ENCODE measurements at places on chromosomes 2 and 18. TPM values are rescaled to one million over a fixed set of nuclear protein-coding genes. Genes with fewer than 3 reads are reported as not detected.

Gene LOXHD1
- not detected for total RNA-seq

Gene PRSS56
- not detected for total RNA-seq

Gene METTL5
- 19.9 TPM for total RNA-seq

Gene STPG4
- not detected for total RNA-seq

DNA sequence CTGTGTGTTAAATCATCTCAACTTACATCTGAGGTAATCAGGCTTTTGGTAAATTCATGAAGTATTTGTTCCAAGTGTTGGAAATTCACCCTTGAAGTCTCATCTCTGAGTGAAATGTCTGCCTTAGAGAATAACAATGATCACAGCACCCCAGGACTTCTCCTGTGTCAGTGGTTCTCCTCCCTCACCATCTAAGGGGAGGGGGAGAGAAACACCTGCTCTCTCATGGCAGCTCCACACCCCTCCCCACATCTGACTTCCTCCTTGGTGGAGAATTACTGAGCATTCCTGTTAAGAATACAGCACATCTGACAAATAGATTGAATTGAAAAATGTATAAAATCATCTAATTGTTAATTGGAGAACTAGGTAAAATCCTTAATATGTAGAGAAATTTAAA lies 532.1 kb downstream of the RNF144A start:
- no peaks in the 10 kb centered on the region for H3K4me1 ChIP-seq
- no peaks in the 10 kb centered on the region for H3K27me3 ChIP-seq
- no peak overlapping the region for H3K4me3 ChIP-seq
- DNase-seq = no peak
- no peaks in the 10 kb centered on the region for H3K36me3 ChIP-seq
- H3K27ac ChIP-seq = no peak overlapping the region

- DNase-seq = no peak
- no peaks in the 10 kb centered on the region for H3K4me1 ChIP-seq
- H3K27ac ChIP-seq = no peak overlapping the region
- no peaks in the 10 kb centered on the region for H3K27me3 ChIP-seq
- H3K36me3 ChIP-seq = no peaks in the 10 kb centered on the region
- H3K4me3 ChIP-seq = no peak overlapping the region
Observed at GRCh38 chr2:182415771-182416170, 11.1 kb downstream of the PDE1A start.

DNA sequence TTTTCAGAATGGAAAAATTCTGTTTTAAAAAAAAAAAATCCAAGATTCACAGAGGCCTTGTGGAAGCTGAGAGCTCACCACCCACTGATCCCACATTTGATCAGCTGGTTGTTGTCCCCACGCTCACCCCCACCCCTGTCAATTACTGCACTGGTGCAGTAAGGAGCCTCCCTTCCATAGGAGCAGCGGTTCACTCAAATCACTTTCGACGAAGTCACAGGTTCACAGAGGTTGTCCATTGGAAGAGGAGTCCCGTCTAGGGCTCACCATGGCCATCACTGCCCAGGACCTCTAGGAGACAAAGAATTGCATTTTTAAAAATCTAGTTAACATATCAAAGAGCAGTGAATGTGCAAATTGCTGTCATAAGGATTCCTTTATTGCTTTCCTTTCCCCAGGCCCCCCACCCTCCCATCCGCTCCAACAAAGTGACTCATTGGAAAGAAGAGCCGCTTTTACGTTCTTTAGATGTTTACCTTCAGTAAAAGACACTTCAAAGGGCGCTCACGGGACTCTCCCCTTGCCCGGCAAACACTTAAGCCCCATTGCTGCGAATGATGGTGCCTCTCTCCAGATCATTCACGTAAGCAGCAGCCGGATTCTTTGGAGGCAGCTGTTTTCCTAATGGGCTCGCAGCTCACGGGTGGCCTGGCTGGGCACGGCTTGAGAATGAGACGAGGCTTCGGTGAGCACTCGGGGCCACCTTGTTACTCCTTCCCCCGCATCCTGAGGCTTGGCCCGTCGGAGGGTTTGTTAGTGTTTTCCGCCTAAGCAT lies 165.5 kb upstream of the SALL3 start:
- no peaks in the 10 kb centered on the region for H3K36me3 ChIP-seq
- no peak overlapping the region for H3K27ac ChIP-seq
- H3K4me1 ChIP-seq = no peaks in the 10 kb centered on the region
- H3K4me3 ChIP-seq = no peak overlapping the region
- no peaks in the 10 kb centered on the region for H3K27me3 ChIP-seq
- DNase-seq = no peak

GRCh38 chr2:126817172-126817571 lies 81.5 kb upstream of the TEX51 start:
- H3K27ac ChIP-seq = no peak overlapping the region
- H3K4me1 ChIP-seq = no peaks in the 10 kb centered on the region
- no peaks in the 10 kb centered on the region for H3K27me3 ChIP-seq
- no peak for DNase-seq

GRCh38 chr2:148701039-148701438 lies 56.5 kb downstream of the EPC2 start:
- H3K4me3 ChIP-seq = no peak overlapping the region
- no peaks in the 10 kb centered on the region for H3K4me1 ChIP-seq
- no peaks in the 10 kb centered on the region for H3K27me3 ChIP-seq
- no peak overlapping the region for H3K27ac ChIP-seq
- no peaks in the 10 kb centered on the region for H3K36me3 ChIP-seq

- no peaks in the 10 kb centered on the region for H3K27me3 ChIP-seq
- no peaks in the 10 kb centered on the region for H3K4me1 ChIP-seq
- no peaks in the 10 kb centered on the region for H3K36me3 ChIP-seq
- H3K4me3 ChIP-seq = no peak overlapping the region
- no peak overlapping the region for H3K27ac ChIP-seq
Observed at GRCh38 chr2:158932131-158932645, 36.3 kb upstream of the TANC1 start.

GRCh38 chr2:215973954-215974699 lies 39.2 kb downstream of the MREG start:
- H3K4me3 ChIP-seq = no peak overlapping the region
- H3K27ac ChIP-seq = no peak overlapping the region
- no peaks in the 10 kb centered on the region for H3K36me3 ChIP-seq
- no peaks in the 10 kb centered on the region for H3K27me3 ChIP-seq
- H3K4me1 ChIP-seq = no peaks in the 10 kb centered on the region

DNA sequence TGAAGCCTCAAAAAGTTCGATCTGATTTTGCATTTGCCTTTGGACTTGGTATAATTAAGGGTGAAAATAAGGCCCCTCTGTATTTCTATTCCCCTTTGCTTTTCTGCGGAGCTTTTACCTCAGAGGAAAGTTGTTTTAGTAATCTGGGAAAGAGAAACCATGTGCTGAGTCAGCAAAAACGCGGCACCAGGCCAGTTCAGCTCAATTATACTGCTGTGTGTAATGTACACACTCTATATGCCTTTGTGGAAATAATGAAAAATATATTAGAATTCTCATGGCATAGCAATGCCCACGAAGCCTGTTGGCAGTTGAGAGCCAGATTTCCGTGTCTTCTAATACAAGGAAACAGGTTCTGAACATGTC lies 161.9 kb upstream of the SIX2 start:
- H3K4me3 ChIP-seq = no peak overlapping the region
- no peak for DNase-seq
- no peaks in the 10 kb centered on the region for H3K27me3 ChIP-seq
- no peak overlapping the region for H3K27ac ChIP-seq
- H3K36me3 ChIP-seq = no peaks in the 10 kb centered on the region

DNA sequence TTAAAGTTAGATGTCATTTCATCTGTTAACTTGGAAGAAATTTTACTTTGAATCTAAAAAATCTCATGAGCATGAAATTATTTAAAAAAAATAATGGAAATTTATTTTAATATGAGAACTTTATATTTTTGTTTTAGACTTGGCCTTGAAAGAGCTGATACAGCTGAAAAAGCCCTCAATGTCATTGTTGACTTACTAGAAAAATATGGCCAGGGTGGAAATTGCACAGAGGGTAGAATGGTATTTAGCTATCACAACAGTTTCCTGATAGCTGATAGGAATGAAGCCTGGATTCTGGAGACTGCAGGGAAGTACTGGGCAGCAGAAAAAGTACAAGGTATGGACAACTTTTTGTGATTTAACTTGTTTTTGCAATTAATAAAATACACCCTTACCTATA lies 5.3 kb downstream of the SCRN3 start:
- H3K36me3 ChIP-seq = no peaks in the 10 kb centered on the region
- no peak overlapping the region for H3K27ac ChIP-seq
- H3K4me3 ChIP-seq = no peak overlapping the region
- H3K4me1 ChIP-seq = peaks cover 6% of the 10 kb centered on the region

DNA sequence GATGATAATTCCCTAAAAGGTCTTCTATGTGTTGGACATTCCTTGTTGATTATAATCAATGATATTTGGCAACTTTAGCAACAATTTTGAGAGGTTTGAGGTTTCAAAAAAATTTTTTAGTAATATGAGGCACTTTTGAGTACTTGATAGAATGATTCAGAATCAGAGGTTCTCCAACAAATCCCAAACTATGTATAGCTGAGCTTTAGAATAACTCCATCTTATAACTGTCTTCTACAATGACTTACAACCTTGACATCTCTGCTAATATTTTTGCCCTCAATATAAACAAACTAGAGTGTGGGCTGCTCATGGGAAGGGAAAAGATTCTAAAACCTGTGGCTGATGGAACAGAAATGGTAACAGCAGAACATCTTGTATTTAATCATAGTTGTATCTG lies 21.5 kb upstream of the SERPINB7 start:
- H3K4me1 ChIP-seq = no peaks in the 10 kb centered on the region
- no peak overlapping the region for H3K4me3 ChIP-seq
- H3K27ac ChIP-seq = no peak overlapping the region
- H3K36me3 ChIP-seq = no peaks in the 10 kb centered on the region
- no peaks in the 10 kb centered on the region for H3K27me3 ChIP-seq
- no peak for DNase-seq

DNA sequence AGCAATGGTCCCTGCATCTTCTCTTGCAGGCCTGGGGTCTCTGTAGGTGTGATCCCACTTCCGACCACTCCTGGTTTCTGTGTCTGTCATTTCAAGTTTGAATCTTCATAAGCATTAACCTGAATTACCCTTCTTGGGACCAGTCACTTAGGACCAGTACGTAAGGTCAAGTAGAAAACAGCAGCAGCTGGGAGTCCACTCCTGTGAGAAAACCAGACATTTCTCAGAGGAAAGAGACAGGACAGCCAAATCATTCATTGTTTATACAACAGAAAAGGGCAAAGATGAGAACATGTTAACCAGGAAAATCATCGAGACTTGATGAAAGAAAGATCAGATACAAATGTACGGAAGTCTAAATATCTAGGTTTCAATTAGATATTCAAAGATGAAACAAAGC lies 163.0 kb downstream of the MREG start:
- no peak for DNase-seq
- H3K36me3 ChIP-seq = no peaks in the 10 kb centered on the region
- peaks cover 2% of the 10 kb centered on the region for H3K4me1 ChIP-seq
- H3K27ac ChIP-seq = no peak overlapping the region

- H3K36me3 ChIP-seq = no peaks in the 10 kb centered on the region
- H3K4me1 ChIP-seq = peaks cover 1% of the 10 kb centered on the region
- H3K27me3 ChIP-seq = no peaks in the 10 kb centered on the region
- H3K4me3 ChIP-seq = no peak overlapping the region
- no peak overlapping the region for H3K27ac ChIP-seq
Observed at GRCh38 chr2:224151161-224151560, 112.1 kb upstream of the SERPINE2 start.

DNA sequence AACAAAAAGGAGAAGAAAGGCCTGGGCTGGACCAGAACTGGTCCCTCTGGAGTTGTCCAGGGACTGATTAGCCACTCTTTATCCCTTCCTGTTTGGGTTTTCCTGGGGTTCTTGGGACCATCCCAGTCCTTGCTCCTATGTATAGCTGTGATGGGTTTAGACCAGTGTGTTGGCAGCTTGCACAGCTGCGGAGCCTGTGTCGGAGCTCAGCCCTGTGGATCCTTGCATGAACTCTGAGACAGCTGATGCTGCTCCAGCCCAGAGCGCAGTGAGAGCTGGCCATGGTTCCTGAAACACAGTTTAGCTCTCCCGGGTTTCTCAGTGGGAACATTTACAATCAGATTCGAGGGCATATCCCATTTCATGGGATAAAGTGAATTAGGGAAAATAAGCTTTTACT lies 16.9 kb downstream of the IMPA2 start:
- H3K36me3 ChIP-seq = no peaks in the 10 kb centered on the region
- no peaks in the 10 kb centered on the region for H3K27me3 ChIP-seq

- no peak overlapping the region for H3K4me3 ChIP-seq
- H3K27me3 ChIP-seq = no peaks in the 10 kb centered on the region
- no peaks in the 10 kb centered on the region for H3K4me1 ChIP-seq
- no peaks in the 10 kb centered on the region for H3K36me3 ChIP-seq
- H3K27ac ChIP-seq = no peak overlapping the region
Observed at GRCh38 chr2:121038891-121039616, 245.9 kb downstream of the TFCP2L1 start.

- H3K27ac ChIP-seq = no peak overlapping the region
- H3K4me1 ChIP-seq = peaks cover 24% of the 10 kb centered on the region
- H3K4me3 ChIP-seq = no peak overlapping the region
- H3K27me3 ChIP-seq = no peaks in the 10 kb centered on the region
- no peak for DNase-seq
Observed at GRCh38 chr2:47035615-47036488, 119.3 kb downstream of the STPG4 start.

- H3K4me3 ChIP-seq = no peak overlapping the region
- DNase-seq = peak; percentile 75
- H3K27ac ChIP-seq = peak overlapping the region; percentile 86
- no peaks in the 10 kb centered on the region for H3K36me3 ChIP-seq
Observed at GRCh38 chr2:28626891-28627421, 124.7 kb upstream of the PPP1CB start.

DNA sequence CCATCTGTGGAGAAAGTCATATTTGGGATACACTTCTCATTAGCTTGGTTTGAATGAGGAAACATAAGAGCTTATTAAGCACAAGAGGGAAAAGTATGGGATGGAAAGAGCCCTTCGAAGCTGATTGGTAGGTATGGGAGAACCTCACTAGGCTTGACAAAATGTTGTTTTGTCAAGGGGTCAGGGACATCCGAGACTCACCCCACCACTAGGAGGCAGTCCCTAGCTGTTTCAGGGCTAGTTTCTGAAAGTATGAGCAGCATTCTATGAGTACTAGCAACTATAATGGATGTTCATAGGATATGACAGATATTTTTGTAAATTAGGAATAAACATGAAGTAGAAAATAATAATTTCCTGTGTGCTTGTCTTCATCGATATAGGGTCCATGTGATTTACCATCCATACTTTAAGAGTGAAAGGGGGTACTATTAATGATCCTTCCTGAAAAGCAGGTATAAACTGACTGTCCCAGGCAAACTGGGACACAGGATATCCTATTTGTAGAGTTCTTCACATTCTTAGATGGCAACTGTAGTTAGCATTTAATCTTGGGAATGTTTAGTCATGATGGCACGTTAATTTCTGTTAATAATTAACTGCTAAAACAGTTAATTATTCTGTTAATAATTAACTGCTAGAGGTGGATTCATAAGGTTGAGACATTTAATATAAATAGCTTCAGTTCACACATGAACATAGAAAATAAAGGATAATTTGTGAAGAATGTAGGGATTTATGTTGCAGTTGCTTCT lies 28.4 kb downstream of the OTX1 start:
- no peaks in the 10 kb centered on the region for H3K27me3 ChIP-seq
- H3K4me3 ChIP-seq = no peak overlapping the region
- H3K4me1 ChIP-seq = no peaks in the 10 kb centered on the region
- H3K36me3 ChIP-seq = no peaks in the 10 kb centered on the region
- no peak overlapping the region for H3K27ac ChIP-seq
- DNase-seq = no peak

Data from ovary (tissue), 10 donors.